ENCODE measurements at places on chromosomes 12 and 14. TPM values are rescaled to one million over a fixed set of nuclear protein-coding genes. Genes with fewer than 3 reads are reported as not detected.
A peak's percentile ranks its signal among the peaks of the same experiment; 100 is the strongest.

NGB gene
- not detected for total RNA-seq

BIN2 gene
- not detected for total RNA-seq

DNA sequence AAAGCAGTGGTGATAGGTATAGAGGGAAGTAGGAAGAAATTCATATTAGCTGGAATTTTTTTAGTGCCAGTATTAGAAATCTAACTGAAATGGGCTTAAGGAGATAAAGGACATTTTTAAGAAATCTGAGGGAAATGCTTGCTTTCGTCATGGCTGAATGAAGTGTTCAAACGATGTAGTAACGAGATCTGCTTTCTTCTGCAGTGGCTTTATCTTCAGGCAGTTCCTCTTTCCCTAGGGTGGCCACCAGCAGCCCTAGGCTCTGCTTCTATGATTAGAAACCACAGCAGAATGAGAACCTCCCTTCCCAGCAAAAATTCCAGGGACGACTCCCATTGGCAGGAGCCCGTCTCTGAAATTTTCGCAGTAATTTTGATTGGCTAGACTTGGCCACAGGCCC lies 163.9 kb upstream of the FRMD6 start:
- no peak for DNase-seq

- no peak for DNase-seq
These were observed 3.6 kb upstream of the TTC7B start for GRCh38 chr14:90819734-90820393.

DNA sequence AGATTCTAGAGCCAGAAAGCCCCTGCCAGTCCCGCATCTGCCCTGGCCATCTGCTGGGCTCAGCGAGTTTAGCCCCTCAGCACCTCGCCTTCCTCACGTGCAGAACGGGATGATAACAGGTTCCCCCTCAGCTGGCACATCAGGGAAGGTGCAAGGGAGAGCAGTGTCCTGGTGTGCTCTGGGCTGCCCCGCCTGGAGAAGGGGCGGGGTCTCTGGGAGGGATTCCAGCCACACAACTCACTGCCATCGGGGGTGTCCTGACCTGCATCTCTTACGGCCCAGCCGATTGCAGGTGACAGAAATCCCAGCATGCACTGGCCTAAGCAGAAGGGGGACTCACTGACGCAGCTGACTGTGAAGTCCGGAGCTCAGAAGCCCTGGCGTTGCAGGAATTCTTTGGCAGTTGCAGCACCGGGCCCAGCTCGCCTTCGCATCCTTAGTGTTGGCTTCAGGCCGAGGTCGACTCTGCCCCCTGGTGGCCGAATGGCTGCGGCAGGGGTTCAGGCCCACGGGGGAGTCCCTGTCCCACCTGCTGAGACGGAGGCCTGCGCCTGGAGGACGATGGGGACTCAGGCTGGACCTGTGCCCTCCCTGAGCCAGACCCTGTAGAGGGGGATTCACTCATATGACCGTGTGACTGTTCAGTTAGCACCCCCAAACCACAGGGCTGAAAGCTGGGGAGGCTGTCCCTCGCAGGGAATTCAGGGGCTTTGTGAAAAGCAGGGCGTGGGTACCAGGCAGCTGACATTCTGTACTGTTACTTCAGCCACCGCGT lies 178.6 kb downstream of the ADGRD1 start:
- peak; percentile 87 for DNase-seq

- DNase-seq = no peak
These were observed 140.0 kb upstream of the FKBP4 start for GRCh38 chr12:2654741-2655140.

DNA sequence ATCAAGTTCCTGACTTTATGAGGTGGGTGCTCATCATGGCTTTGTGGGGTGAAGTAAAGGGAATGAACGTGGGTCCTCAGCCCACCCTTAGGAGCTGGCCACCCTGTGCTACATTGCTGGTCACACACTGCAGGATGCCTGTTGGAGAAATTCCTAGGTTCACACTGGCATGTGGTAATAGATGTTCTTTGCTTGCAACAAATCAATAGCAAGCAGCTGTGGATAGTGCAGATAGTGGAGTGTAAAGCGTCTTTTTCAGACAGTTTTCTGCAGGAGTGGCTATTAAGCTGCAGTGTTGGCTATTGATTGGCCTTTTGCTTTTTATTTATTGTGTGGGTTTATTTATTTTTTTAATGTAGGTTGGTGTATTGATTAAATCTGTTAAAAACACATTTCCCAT lies 822.7 kb downstream of the NRXN3 start:
- DNase-seq = no peak

Measured in progenitor cell of endocrine pancreas (in vitro differentiated cells).